GM12878 (cell line): ENCODE measurements at places on chromosomes 2 and 18.

DNA sequence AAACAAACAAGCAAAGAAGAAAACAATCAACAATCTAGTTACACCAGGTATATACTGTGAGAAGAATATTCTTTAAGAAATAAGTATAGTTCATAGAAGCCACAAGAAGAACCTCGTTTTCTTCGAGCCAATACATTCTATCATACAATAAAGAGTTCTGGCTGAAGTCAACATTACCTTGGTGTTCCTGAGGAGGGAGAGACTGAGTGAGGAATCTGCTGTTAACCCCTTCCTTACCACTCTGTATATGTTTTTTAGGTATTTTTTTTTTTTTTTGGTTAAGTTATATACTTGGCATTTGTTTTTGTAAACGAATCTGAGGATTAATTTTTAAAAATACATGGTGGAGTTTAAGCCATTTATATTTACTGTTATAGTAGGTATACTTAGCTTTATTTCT is 412.5 kb downstream of the NUP35 start:
- no peak for DNase-seq

DNA sequence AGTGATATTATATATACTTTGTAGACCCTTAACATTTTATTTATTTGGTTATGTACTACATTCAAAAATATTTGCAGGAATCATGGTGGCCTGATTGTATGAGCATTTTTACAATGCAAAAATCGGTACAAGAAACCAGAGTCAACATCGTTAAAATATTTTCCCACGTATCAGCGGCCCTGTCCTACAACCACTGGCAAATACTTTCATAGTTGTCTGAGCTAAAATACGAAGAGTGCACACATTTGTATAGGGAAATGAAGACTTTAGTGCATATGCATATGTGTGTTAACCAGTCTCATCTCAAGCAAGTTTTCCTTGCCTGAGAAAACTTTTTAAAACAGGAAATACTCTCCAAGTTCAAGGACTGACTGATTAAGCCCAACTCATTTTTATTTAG is 35.9 kb downstream of the CCDC102B start:
- DNase-seq: no peak

GRCh38 chr2:23692851-23693605 is 233.9 kb downstream of the ATAD2B start:
- no peak for DNase-seq

GRCh38 chr2:12201369-12201768 is 454.9 kb downstream of the LPIN1 start:
- no peak for DNase-seq

- DNase-seq: no peak
Observed at GRCh38 chr2:105126336-105126735, 88.5 kb downstream of the MRPS9 start.

DNA sequence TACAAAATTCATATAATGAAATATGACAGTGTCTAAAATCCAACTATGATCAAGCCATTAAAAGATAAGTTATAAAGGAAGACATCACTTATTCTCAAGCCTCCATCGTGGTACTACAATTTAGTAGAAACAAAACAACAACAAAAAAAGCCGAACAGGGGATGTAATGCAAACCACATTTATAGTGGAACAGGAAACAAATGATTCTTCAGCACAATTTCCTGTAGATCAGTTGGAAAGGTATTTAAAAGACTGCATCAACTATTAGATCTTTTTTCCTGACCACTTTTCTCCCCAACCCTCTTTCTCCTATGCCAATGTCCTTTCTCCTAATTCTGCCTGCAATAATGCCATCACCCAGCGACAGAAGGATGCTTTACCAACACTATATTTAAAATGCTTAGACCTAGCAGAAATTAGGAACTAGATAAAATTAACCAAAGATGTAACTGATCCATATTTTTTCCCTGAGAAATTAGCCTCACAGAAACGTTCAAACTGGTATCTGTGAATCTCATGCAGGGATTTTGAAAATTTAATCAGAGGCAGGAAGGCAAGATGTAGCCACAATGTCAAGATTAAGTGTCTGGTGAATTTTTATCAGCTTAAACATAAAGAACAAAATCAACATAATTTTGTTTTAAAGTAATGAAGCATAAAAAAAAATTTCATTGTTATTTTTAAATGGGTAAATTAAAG is 271.4 kb downstream of the TCF4 start:
- no peak for DNase-seq

DNA sequence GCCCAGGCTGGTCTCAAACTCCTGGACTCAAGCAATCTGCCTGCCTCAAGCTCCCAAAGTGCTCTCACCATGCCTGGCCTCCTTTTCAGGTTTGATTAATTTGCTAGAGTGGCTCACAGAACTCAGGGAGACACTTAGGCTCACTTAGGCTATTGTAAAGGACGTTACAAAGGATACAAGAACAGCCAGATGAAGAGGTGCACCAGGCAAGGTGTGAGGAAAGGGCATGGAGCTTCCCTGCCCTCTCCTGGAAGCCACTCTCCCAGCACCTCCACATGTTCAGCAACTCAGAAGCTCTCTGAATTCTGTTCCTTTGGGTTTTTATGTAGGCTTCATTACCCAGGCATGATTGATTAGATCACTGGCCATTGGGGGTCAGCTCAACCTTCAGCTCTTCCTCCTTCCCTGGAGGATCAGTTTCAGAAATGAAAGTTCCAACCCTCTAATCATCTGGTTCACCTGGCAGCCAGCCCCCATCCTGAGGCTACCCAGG is 78.7 kb upstream of the RGPD5 start:
- no peak for DNase-seq

DNA sequence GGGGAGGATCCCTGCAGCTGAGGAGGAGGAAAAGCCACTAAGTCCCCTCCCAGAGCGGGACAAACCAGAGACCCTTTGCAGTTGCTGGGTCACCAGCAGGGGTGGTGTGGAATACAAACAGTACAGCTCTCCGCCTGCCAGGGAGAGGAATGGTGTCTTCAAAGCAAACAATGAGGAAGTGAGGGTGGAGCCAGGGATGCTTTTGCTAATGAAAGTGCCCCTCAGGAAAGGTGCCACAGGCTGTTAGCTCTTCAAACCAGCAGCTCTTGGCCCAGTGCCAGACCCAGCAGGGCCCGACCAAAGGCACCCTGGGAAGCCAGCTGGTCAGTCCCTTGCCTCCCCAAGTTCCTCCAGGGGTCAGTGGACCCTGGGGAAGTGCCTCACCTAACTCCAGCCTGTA is 102.8 kb downstream of the HIBCH start:
- no peak for DNase-seq

- DNase-seq: no peak
Observed at GRCh38 chr2:203104273-203104672, 89.6 kb downstream of the NBEAL1 start.

DNA sequence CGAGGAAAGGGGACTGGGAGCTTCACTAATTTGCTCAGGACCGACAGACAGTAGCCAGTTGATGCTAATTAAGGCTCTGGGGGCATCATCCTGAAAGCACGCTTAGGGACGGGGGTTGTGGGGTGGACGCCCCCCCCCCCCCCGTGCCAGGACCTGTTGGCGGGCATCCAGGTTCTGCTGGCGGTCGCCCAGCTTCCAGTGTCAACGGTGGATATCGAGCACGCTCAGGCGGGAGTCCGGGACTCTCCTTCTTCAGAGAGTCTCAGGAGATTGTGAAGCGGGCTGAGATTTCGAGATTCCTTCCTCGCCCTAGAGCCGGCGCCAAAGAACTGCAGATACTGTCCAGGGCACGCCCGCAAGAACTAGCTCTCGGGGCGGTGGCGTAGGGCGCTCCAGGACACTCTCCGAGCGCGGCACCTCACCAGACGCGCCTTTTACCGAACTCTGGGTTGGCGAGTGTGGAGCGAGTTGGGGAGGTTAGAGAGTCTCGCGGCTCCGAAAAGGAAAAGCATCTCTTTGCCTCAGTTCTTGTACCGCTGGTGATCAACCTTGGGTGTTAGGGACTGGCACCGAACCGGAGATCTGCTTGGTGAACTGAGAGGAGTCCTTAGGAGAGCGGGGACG is 5.6 kb downstream of the RAX start:
- DNase-seq: no peak

GRCh38 chr18:77635451-77635850 is 385.8 kb downstream of the GALR1 start:
- DNase-seq: no peak

DNA sequence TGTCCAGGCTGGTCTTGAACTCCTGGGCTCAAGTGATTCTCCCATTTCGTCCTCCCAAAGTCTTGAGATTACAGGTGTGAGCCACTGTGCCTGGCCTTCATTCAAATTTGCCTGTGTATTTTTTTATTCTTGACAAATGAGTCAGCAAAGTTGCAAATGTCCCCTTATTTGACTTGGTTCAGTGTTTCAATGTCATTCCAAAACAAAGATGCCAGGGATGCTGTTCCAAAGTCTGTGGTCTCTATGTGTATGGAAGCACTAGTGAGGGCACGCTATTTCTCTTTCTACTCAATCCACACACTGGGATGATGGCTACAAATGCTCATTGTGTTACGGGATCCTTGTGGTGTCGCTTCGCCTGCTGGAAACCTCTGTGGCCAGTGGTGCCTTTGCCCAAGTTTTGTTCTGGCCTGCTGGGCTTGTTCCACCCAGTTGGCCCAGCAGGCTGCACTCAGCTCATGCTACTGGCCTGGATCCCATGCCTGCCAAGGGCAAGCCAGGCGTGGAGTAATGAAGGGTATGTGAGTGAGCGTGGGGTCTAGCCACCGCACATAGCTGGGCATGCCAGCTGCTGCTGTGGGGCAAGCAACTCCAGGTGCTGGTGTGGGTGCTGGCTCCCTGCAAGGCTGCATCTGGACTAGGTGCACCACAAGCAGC is 35.6 kb downstream of the FBXO48 start:
- no peak for DNase-seq

GRCh38 chr2:45541450-45541849 is 69.6 kb downstream of the SRBD1 start:
- DNase-seq: no peak
